Kidney (tissue), 22 donors: ENCODE measurements at places on chromosomes 16 and 17.

DNA sequence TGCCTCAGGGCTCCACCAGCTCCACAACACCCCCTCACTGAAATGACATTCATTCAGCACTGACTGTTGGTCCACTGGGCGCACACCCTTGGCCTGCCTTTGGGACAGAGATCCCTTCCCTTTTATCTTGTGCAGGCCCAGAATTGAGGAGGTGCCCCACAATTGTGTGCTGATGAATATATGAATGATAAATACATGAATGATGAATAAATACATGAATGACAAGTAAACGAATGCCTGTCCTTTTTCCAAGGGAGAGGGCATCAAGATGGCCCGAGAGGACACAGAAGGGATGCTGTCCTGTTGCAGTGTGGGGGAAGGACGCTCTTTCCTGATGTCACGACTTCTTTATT is 5.7 kb downstream of the CCR7 start:
- DNase-seq: no peak

DNA sequence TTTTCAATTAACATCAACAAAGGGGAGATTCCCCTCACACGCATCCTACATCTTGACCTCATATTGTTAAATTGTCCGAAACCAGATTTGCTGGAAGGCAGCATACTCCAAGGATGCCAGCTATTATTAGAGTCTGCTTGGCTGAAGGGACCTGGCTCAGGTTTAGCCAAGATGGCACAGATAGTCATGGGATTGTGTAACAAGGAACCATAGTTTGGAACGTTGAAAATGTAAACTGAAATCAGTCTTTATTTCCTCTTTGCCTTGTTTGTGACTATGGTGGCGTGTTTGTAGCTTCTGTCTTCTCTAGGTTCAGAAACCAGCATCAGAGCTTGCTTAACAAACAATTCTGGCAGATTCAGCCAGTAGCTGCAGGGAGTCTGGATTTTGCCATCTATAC is 5.9 kb downstream of the ARSG start:
- DNase-seq: no peak

- peak; percentile 86 for DNase-seq
Observed at GRCh38 chr17:35312790-35313711, 60.4 kb downstream of the SLFN11 start.

DNA sequence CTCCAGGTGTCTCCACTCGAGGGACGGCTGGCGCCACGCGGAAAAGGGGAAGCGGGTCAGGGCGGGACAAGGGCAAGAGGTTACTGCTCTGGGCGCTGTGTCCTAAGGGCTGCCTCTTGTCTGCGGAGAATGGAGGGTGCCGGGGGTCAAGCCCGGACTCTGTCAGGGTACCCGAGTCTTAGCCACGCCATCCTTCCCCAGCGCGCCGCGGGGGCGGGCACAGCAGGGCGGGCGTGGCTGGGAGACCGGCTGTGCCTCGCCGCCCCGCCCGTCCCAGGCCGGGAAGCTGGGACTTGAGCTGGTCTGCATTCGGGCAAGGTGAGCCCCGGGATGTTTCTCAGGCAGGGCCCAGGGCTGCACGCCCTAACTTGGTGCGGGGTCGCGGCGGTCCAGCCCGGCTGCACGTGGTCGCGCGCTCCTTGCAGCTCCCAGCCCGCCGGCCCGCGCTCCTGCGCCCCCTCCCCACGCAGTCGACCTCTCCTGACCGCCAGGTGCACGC is 6.2 kb upstream of the ACTG1 start:
- peak; percentile 66 for DNase-seq

DNA sequence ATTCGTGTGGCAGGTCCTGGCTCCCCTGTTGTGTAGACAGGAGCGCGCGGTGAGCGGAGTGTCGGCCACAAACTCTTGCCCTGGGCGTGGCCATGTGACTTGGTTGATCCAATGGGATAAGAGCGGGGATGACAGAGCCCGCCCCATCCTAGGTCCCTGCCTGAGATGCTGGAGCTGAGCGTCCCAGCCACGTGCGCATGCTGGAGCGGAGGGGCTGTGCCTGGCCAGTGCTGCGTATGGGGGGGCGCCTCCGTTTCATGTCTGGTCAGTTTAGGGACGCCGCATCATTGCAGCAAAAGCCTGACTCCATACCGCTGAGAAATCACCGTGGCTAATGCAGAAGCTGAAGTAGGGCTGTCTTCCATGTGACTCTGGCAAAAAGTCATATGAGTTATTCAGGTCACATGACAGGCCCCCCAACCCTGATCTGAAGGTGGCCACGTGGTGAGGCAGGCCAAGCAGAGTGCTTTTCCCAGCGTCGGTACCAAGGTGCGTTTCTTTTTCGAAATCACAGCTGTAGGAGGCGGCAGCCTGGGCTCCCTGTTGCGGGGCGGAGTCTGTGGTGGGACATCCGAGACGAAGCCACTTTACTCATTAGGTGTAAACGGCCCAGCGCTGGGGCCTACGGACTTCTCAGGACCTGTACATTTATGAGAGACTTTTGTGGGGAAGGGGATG is 22.5 kb downstream of the HSBP1 start:
- DNase-seq: no peak

GRCh38 chr17:81127526-81128177 is 37.7 kb upstream of the PVALEF start:
- no peak for DNase-seq

DNA sequence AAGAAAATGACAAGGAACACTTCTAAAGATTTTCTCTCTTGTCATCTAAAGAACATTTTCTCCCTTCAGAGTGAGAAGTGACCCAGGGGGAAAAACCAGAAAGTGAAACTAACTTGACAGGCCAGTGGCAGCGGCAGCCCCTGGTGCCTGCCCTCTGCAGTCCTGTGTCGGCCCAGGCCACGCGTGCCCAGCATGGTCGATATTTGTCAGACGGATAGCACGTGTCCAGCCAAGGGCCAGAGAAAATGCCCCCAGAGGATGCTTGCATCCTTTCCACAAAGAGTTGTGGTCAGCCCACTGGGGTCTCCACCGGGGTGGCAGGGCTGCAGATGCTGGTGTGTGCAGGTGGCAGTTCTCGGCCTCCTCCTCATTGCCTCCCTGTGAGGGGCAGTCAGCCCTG is 176.6 kb downstream of the RAB11FIP4 start:
- DNase-seq: no peak

DNA sequence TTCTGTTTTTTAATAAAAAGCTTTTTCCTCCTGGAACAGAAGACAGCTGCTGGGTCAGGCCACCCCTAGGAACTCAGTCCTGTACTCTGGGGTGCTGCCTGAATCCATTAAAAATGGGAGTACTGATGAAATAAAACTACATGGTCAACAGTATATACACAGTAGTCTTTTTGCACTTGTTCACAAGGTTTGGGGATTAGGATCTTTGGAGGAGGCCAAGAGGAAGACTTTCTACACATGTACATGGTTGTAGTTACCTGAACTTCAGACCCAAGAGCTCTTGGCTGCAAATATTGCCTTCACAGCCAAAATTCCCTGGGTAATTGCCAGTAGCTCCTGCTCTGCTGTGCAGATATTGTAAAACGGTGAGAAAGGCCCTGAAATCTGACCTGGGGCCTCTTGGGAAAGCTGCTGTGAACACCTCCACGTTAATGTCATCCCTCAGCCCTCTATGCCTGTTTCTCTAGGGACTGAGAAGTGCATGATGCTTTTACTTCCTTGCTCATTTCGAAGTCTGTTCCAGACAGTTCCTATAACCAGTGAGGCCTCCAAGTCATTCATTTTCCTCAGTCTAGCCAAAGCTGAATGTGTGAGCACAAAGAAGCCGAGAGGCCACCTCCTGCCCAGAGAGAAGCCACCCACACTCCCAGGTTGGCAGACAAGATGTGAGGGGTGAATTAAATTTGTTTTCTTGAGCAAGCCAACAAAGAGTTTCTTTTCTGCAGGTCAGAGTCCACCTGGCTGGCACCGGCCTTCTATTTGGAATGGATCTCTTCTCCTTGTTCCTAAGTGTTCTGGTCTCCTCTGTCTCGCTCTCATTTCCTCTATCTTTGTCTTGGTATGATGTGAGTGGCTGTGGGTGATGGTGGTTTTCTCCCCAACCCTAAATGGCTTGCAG is 15.9 kb downstream of the ANKRD40 start:
- no peak for DNase-seq

GRCh38 chr17:77479372-77480198 is 338.8 kb downstream of the SEC14L1 start:
- DNase-seq: peak; percentile 61

DNA sequence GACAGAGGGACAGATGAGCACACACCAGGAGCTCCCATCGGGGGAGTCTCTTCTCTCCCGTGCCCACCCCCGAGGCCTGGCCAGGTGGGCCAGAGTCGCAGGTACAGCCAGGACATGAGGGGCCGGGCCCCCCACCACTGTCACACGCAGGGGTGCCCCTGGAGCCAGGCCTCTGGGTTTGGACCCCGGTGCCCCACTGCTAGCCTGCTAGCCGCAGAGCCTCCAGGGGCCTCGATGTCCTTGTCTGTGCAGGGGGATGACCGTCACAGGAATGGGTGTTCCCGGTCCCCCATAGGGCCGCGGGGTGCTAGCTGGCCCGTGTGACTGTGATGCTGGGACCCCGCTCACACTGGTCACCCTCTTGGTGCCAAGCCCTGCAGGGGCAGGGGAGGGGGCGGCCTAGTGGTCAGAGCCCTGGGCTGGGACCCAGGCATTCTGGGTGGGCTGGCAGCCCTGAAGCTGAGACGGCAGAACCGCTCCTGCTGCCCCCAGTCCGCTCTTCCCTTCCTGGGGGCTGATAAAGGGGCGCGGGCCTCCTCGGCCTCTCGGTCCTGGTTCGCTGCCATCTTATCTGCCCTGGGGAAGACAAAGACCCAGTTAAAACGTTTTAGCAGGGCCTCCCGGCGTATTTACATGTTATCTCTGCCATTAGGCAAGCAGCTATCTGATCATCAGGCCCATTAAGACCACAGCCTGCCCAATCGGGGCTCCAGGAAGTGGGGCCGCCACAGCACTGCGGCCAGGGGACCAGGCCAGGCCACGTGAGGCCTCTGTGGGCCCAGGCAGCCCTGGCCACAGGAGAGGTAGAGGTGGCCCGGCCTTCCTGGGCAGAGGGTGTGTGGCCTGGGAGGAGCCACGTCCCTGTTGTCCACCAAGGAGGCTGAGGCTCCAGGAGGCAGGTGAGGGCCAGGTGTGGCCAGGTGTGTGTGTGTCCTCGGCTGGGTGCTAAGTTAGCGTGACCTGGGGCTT is 57.2 kb upstream of the ZC3H18 start:
- DNase-seq: no peak

- no peak for DNase-seq
Observed at GRCh38 chr17:74192950-74193781, 10.3 kb upstream of the RPL38 start.

GRCh38 chr17:9268546-9268945 is 247.2 kb downstream of the NTN1 start:
- no peak for DNase-seq

GRCh38 chr17:81399481-81400153 is 4.4 kb downstream of the BAHCC1 start:
- DNase-seq: no peak
